NCI-H2081 (cell line): ENCODE measurements at places on chromosomes 1 and 21.

DNA sequence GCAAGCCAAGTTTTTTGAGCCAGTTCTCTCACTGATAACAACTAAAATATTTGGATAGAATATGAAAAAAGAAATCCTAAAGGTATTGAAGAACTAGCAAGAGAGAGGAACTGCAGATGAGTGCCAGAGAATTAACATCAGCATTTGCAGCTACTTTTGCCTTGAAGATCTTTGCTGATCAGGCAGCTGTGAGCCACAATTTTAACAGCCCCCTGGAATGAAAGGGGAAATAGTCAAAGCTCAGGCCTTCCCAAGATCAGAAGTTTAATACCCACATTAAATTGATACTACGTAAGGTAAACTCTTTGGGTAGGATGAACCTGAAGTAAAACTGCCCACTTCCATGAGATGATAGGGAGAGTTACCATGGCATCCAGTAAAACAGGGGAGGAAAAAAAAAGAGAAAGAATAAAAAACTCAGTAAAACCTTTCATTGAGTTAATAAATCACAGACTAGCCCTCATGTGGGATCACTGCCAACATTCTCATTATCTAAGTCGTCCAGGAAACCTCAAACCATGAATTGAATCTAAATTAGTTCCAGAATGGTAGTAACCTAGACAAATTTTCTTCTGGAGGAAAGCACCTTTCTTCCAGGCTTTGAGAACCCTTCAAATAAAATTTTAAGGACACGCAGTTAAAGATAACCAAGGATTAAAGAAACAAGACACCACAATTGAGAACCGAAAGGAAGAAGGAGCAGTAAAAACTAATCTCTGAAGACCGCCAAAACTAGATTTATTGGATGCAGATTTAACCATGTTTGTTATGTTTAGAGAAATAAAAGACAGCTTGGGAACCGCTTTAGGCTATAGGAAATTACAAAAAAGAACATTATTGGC is 28.3 kb downstream of the SCP2 start:
- peak; percentile 68 for DNase-seq

GRCh38 chr21:29501451-29501850 is 202.7 kb downstream of the BACH1 start:
- DNase-seq, result no peak

- no peak for DNase-seq
Measured at GRCh38 chr1:81439046-81439823, 361.5 kb upstream of the ADGRL2 start.

GRCh38 chr1:208569181-208569580 is 325.0 kb upstream of the PLXNA2 start:
- DNase-seq, result no peak
